Stimulated activated CD4-positive, alpha-beta T cell treated with anti-CD3 and anti-CD28 coated beads, Interleukin-1b, Interleukin-23, amount 100 ng/mL, for 4 hours (primary cell): ENCODE measurements at places on chromosomes 2 and 18.

GRCh38 chr2:152587187-152587947, 129.9 kb downstream of the PRPF40A start:
- no peak for DNase-seq

DNA sequence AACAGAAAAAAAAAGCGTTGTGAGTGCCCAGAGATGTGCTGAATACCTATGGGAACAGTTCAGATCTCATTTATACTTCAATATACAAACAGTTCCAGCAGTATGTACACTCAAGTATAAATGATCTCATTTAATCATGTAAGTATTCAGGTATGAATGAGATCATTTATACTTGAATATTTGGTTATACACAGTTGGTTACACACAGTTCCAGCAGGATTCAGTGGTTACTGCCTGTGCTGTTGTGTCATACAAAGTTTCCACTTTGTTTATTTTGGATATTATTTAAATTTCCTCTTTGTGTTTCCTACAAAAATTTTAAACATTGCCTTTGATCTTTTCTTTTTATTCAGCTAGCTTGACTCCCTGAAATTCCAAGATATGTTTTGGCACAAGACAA, 293.5 kb upstream of the SLC39A10 start:
- DNase-seq: no peak

- DNase-seq: no peak
Observed at GRCh38 chr2:113011108-113011507, 5.8 kb downstream of the IL36A start.

DNA sequence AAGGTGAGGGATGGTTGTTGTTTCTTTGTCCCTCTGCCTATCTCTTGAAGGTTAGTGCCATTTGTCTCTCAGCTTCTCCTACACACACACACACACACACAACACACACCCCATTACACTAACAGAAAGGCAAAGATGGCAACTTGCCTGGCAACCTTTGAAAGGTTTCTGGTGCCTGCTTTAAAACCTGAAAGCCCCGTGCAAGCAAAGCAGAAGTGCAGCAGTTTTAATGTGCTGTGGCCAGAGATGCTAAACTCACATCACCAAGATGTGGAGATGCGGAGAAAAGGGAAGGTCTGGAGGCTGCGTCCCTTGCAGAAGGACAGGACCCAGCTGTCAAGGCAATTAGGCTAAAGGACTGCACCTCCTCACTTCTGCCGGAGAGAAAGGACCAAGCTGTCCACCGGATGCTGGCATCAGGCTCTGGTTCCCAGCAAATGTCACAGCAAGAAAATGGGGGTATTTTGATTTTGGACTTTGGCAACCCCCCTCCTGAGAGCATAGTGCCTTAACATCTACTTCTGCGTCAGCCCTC, 196.4 kb downstream of the ARL4C start:
- no peak for DNase-seq
